ENCODE measurements at places on chromosomes 12 and 14.
A peak's percentile ranks its signal among the peaks of the same experiment; 100 is the strongest.

DNA sequence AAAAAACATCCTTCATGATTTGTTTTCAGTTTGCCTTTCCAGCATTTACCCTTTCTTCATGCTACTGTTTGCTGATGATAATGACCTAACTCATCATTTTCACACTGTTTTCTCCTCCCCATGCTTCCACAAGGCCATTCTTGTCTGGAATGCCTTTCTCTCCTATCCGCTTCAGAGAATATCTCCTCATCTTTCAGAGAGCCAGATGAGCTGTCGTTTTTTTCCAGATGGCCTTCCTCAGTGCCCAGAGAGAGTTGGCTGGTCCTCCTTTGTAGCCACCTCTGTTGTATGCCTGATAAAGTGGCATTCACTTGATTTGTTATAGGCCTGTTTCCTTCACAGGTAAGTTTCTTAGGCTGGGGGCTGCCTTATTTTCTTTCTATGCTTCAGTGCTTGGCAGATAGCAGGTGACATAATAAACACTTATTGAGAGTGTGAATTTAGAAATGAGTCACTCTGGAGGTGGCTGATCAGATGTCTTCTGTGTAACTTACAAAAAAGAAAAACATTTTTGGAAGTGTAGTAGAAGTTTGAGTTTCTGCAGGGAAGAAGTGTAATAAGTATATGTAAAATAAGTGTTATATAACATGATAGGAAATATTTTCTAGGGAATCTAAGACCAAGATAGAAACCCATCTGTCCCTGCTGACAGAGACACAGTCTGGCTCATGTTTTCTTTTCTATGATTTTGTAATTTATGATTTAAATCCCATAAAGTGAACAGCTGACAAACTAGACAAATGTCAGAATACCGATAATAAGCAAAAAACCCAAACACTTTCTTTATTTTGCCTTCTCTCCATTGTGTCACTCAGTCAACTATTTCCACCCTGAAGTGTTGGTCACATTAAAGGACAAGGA lies 174.5 kb downstream of the DACT1 start:
- no peak for DNase-seq

DNA sequence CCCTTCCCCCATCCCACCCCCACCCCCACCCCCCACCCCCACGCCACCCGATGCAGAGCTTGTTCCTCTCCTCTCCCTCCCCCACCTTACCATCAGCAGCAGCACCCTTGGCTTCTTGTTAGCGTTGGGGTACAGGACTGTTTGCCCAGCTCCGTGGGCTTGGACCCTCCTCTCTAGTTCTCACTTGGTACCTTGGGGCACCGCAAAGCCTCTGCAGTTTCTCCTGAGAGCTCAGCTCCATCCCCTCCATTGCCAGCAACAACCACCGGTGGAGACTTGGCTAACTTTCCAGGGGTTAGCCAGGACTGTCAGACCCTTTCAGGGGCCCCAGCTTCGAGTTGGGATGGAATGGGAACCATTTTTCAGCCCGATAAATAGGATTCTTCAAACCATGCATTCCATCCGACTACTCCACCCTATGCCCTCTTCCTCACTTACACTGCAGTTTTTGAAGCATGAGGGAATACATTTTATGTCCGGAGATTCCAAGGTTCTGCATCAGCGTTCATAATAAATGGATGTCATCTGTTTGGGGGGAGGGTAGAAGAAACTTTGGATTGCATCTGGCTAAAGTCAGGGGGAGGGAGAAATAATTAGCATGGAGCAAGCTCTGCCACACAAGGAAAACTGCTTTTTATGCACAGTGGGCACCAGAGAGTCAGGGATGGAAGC lies 1.1 kb downstream of the SCN8A start:
- DNase-seq, result no peak

- no peak for DNase-seq
These were observed 74.0 kb downstream of the SPTSSA start for GRCh38 chr14:34387974-34388516.

- DNase-seq, result no peak
These were observed 292.1 kb upstream of the CLEC14A start for GRCh38 chr14:38547961-38548490.

DNA sequence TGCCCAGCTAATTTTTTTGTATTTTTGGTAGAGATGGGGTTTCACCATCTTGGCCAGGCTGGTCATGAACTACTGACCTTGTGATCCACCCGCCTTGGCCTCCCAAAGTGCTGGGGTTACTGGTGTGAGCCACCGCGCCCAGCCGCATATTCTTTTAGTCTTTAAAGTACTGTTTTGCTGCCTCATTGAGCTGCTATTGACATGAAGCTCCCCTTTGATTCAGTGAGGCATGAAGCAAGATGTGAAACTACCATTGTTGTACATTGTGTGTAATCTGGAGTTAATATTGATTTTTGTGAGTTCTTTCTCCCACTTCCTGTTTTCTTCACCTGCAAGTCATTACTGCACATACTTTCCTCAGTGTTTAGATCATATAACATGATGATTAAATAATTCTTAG lies 80.8 kb downstream of the MNAT1 start:
- DNase-seq, result no peak

DNA sequence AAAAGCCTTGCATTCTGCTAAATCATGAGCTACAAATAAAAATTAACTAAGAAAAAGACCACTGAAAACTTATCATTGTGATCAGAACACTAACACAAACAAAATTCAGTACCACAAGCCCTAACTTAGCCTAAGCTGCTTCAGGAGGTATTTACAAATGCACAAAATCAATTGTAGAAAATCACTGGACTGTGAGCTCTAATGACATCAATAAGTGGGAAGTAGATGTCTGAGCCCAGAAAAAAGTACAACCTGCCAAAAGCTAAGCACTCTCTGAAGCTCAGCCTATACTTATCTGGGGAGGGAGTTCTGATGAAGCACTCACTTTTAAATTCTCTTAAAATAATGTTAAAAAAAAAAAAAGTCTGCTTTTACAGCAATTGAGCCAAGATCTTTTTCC lies 92.9 kb downstream of the SLCO1B1 start:
- no peak for DNase-seq

GRCh38 chr12:124457287-124458219 lies 109.9 kb downstream of the NCOR2 start:
- DNase-seq, result no peak

GRCh38 chr12:89706986-89707702 lies 1.5 kb downstream of the ATP2B1 start:
- DNase-seq, result peak; percentile 19

- no peak for DNase-seq
These were observed 2.1 kb downstream of the CHST11 start for GRCh38 chr12:104458694-104459367.

DNA sequence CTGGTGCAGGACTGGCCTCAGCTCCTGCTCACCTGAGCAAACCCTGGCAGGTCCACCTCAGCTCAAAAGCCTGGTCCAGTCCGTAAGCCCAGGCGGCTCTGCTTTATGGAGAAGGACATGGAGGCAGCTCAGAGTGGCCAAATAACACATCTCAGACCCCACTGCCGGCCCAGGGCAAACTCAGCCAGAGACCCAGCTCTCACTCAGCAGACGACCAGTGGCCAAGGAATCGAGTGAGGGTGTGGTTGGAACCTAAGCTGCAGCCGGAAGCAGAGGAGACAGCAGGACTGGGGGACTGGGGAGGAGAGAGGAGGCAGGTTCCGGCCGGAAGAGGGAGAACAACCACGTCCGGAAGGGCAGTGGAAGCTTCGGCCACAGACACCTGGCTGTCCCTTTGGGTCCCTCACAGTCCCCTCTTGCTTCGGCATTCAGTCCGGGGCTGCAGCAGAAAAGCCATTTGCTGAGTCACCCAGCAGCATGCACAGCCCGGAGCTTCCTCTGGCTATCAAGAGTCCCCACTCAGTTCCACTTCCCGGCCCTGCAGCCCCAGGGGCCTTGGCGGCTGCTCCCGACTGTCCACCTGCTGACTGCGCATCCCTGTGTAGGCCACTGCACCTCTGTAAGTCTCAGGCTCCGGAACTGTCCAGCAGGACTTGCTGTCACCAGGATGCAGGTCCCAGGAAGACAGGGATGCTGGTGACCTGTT lies 104.0 kb downstream of the CALM1 start:
- no peak for DNase-seq

- DNase-seq, result no peak
These were observed 33.6 kb upstream of the TDRD9 start for GRCh38 chr14:103894723-103895059.

DNA sequence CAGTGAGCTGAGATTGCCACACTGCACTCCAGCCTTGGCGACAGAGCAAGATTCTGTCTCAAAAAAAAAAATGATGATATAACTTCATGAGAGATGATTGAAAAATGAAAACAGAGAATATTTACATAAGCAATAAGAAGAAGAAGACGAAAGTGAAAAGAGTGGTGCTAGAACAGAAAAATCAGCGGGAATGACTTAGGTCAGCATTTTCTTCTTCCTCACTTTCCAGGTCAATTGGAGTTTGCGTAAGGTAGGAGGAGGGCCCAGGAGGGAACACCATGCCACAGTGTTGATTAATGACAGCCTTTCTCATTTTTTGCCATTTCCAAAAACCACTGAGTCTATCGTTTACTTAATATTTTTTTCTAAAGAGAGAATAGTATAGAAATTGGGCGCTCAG lies 200.0 kb downstream of the SLC15A4 start:
- DNase-seq, result no peak

- DNase-seq, result no peak
These were observed 129.5 kb downstream of the EXOC5 start for GRCh38 chr14:57139173-57139572.

- no peak for DNase-seq
These were observed 63.4 kb upstream of the FUT8 start for GRCh38 chr14:65349100-65349499.

DNA sequence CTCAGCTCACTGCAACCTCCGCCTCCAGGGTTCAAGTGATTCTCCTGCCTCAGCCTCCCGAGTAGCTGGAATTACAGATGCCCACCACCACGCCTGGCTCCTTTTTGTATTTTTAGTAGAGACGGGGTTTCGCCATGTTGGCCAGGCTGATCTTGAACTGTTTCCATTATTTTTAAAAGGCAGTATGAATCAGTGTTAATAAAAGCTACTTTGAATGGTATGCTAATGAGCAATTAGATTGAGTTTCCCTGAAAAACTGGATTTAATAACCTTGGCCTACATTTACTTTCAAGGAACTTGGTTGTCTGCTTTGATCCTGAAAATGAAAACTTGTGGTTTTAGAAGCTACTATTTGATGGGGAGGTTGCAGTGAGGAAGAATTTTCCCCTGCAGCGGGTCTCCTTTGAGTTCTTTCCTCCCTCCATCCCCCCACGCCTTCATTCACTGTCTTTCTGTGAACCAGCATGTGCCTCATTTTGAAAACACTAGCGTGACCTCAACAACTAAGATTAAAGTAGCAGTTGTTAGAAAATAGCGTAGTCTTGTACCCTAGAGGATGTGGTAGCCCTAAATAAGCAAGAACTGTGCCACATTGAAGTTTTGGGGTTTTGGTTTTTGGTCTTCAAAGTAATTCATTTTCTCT lies 17.8 kb upstream of the RPS6KA5 start:
- no peak for DNase-seq

- no peak for DNase-seq
These were observed 420.8 kb downstream of the EGLN3 start for GRCh38 chr14:33529787-33530757.

- peak; percentile 70 for DNase-seq
These were observed 88.3 kb downstream of the RPS29 start for GRCh38 chr14:49497725-49498348.

GRCh38 chr14:103361867-103362266 lies 23.3 kb upstream of the MARK3 start:
- DNase-seq, result peak; percentile 53

DNA sequence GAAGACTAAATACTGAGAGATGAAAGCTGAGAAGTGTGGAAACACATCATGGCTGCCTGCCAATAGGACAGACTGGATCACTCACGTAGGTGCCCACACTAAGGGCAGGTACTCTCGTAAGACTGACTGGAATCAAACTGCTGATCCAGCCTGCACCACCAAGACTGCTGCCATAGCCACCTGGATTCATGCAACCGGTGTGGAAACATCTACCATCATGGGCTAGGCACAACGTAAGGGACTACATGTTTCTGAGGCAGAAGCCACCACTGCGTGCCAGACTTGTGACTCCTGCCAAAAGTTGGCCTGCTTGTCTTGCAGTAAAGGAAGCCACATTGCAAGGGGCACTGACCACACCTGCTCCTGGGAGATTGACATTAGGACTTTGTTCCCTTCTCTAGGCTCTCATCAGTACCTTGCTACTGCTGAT lies 3.8 kb downstream of the POMT2 start:
- DNase-seq, result no peak

DNA sequence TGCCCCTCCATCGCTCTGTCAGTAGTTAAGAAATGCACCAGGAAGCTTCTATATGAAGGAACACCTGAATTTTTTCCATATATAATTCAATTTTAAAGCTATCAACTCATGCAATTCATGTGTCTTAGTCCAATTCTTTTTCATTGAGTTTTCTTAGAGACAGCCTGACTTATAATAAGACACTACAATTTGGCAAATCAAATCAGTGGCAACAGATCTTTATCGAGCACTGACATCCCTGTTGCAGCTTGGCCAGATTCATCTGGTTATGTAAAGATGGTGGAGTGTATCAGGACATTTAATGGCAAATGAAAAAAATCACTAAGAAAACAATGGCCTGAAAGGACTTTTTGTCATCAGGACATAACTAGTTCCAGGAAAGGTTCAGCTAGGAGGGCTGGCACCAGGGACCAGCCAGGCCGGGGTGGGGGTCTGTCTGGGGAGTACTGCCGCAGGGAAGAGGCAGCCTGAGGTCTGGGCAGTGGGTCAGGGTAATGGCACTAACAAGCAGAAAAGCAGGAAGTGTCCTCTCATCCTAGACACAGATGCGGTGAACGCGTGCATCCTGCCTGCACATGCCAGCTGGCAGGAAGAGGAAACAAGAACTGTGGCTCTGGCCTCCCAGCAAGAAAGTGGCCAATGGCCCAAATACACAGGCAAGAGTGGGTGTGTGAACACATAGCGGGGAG lies 100.5 kb upstream of the LMNTD1 start:
- DNase-seq, result no peak

DNA sequence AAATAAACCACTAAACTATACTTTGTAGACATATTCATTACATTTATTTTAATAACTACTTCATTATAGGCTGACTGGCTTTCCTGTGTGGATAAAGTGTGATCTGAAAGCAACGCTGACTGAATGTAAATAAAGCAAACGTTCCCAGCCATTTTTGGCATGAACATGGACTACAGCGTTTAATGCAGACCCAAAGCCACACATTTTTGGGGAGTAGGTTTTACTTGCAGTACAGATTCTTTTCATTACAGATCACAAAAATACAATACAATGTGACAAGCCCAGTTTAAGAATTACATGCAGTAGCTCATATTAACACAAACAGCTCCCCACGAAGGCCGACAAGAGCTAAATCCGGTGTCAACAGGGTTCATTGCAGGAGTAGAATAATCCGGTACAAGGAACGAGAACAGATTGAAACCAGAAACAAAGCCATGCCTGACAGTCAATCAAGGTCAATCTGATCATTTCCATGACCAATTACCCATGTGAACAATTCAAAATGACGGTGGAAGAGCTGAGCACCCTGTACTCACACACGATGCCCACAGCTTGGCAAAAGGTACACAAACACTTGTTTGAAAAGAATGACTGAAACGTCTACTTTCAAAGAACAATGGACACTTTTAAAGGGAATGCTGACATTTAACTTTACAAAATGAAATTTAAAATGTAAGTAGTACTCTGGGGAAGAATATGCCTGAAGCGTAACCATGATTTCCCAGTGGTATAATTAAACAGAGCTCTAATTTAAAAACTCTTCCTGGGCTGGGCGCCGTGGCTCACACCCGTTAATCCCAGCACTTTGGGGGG lies 5.3 kb downstream of the BAG5 start:
- DNase-seq, result no peak

- no peak for DNase-seq
These were observed 118.3 kb downstream of the MGAT4C start for GRCh38 chr12:86137936-86138335.

GRCh38 chr12:78018939-78019338 lies 188.2 kb downstream of the NAV3 start:
- DNase-seq, result no peak
